ENCODE measurements at places on chromosomes 2 and 18.

DNA sequence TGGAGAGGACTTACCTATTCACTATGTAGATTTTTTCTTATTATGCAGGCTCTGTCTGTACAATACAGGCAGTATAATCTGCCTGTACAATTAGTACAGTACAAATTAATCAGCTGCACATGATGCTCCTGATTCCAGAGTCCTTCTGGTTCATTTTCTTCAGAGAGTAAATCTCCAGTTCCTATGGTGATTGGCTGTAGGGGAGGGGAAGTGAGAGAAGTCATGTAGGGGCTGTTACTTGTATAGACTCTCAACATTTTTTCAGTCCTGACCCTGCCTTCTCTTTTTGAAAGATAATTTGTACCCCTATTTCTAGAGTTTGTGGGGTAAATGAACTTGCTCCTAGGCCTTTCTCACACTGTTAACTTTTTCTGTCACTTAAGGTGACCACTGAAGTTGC is 54.5 kb downstream of the PTPN4 start:
- no peak for DNase-seq

DNA sequence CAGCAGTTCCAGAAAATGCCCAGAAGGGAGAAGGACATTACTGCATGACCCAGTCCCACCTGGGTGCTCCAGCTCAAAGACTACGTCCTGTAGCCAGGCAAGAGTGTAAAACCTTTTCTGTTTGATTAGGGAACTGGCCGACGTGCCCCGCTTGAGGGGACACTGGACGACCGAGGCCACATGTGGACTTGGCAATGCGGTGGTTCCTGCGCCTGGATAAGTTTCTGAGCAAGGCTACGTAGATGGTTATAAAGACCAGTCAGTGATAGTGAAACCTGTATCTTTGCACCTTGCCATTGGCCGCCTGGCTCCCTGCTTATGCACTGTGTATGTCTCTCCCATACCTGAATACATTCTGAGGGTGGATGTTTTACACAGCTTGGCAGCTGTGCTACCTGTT is 567.0 kb upstream of the CRIM1 start:
- DNase-seq, result no peak

DNA sequence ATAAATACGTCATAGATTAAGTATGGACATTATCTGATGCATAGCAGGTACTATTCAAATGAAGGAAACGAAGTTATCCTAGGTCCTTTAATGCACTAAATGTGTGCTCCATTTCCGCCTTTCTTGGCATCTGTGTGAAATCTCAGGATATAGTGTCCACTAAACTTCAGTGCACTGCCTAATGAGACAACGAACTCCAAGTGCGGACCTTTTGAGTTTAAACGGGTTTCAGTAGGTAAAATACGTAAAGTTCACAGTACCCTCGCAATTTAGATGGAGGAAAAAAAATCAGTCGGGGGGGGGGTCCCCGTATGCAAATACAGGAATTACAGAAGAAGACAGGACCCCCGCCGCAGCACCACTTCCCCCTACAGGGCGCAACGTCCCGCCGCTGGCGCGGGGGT is 729 bp upstream of the REL start:
- DNase-seq, result no peak

- no peak for DNase-seq
Observed at GRCh38 chr18:46289931-46290330, 185.7 kb downstream of the HAUS1 start.

DNA sequence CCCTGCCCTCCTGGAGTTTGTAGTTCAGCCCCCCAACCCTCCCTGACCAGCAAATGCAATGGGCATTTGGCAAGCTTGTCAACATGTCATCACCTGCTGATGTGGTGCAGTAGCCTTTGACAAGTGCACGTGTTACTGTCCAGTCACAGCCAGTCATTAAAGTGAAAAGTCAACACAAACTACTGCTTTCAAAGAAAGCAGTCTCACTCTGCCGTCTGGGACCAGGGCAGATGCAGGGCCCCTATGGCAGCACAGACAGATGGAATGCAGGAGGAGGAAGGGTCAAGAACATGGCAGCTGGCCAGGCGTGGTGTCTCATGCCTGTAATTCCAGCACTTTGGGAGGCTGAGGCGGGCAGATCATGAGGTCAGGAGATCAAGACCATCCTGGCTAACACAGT is 222.4 kb upstream of the OSR1 start:
- DNase-seq, result no peak

DNA sequence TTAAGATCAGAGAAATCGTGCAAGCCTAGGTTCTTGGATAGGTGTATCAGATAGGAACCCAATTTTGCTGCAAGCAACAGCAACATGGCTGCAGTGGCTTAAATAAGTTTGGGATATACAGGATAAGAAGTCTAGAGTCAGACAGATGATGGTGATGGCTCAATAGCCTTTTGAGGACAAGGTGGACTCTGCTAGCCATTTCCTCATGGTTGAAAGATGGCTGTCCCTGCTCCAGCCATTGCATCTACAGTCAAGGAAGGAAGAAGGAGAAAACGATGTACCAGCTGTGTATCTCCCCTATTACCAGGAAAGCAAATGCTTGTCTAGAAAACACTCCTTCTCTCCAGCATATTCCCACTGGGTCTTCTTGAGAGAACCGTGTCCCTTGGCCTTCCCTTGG is 30.1 kb upstream of the CAB39 start:
- DNase-seq, result no peak

DNA sequence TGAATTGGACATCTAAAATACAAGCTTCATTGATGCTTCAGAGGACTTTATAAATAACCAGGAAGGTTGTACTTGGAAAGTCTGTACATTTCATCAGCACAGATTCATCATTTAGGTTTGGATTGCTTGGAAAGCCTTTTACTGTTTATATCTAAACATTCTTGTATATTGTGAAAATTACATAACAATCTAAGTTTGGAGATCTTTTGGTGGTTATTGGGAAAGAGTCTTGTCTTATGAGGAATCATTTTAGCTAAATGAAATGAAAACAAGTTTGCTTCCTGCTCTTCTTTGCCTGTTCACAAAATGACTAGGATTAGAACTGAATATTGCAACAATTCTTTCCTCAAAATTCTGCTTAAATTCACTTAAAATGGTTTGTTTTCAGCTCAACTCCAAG is 79.3 kb downstream of the ABI2 start:
- no peak for DNase-seq

DNA sequence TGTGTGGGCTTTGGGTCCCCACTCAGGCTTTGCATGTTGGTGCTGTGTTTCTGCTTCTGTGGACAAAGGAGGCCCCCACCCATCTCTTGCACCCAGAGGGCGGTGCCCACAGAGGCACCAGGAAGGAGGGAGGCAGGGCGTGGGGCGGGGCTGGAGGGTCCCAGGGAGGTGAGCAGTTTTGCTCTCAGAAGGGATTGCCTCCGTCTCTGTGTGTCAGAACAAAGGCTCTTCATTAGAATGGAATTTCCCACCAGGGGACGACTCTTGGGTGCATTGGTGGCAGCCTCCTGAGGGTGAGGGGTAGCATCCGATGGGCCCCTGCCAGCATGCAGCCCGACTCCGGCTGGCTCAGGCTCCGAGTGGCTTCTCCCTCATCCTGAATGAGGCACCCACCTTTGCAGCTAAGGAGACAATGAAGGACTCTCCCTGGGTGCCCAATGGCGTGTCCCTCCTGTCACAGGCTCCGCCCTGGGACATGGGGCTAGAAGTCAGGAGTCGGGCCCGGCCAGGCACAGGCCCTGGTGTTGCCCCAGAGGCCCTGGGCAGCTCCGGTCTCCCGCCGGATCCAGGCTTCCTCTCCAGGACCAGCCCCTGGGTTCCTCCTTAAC is 7.0 kb upstream of the ERFE start:
- DNase-seq, result no peak

DNA sequence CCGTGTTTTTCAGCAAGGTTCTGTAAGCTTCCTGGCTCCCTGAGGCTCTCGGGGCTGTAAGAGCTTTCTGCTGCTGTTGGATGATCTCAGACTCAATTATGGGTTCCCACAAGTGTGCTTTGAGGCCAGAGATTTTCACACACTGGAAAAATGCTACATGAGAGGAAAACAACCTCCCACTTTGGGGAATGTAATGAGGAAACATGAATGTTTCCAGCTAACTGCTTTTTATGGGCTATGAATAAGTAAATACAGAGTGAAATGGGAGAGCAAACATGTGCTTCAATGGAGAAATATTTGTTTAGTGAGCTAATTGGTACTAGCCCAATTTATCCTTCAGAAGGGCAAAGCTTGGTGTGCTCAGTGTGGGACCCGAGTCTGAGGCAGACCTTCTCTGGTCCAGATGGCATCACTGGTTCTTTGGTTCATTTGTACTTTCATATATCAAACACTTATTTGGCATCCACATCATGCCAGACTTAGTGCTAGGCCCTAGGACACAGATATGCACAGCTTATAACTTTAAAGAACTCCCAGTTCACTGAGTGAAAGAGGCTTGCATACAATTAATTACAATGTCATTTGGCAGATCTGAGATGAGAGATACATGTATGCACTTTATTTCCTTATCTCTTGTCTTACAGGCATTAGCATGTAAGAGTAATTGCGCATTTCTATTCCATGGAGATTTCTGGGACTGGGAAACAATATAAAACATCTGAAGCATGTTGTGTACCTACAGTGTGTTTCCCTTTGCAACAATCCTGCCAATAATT is 248.8 kb downstream of the RDH14 start:
- DNase-seq, result no peak

DNA sequence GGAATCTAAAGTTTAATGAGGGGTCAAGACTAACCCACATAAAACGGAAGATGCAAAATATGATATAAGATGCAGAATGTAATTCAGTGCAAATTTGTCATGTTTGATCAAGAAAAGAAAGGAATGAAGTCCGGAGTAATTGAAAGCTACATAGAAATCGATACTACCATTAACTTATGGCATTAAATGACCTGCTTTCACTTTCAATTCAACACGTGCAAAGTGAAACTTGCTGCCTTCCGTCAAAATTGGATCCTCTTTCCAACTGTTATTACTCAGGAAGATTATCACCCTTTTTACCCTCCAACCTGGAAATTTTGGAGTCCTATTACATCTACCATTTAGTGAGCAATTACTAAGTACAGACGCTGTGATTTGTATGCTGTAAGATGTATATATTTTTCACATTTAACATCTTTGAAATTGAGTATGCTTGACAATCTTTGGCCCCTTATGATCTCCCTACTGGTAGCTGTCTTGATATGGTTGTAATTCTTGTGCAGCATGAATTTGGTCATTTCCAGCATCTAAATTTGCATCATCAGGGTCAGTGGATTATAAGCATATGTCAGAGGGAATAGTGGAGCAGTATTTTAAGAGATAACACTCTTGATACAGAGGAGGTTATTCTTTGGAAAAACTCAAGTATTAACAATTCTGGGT is 18.6 kb downstream of the UNC80 start:
- DNase-seq, result no peak

GRCh38 chr18:25306671-25307070 is 45.3 kb downstream of the ZNF521 start:
- no peak for DNase-seq

- DNase-seq, result no peak
Observed at GRCh38 chr2:118102433-118103082, 14.3 kb downstream of the INSIG2 start.

GRCh38 chr2:128628206-128628605 is 309.5 kb upstream of the HS6ST1 start:
- DNase-seq, result no peak

DNA sequence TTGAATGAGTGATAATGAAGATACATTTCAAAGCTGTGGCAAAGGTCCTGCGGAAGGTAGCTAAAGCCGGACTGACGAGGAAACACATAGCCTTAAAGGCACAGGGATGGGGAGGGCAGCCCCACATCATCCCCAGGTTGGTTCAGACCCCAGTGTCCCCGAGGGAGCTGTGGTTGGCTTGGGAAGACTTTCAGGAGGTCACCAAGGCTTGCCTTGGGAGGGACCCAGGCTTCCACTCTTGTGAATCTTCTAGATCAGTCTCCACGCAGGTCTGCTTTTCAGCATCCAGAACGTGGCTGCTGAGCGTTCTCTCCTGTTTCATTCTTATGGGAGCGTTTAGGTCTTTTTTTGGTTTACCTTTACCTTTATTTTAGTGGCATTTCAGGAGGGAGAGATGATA is 16.8 kb downstream of the KIF1A start:
- no peak for DNase-seq

DNA sequence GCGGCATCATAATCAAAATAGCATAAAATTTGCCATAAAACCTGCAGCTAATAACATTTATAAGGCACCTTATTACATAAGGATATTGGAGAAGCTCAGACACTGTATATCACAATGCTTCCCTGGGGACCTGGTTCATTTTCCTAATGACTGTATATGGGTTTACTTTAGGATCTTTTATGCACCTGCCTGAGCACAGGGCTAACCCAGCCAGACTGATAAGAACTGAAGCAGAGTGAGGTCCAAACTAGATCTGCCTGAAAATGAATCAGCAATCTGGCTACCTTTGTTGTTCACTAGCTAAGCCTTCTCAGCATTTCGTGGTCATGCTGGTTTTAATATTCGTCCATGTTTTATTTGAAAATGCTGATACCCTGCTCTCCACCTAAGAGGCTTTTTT is 1922.3 kb upstream of the CELF4 start:
- DNase-seq, result no peak

DNA sequence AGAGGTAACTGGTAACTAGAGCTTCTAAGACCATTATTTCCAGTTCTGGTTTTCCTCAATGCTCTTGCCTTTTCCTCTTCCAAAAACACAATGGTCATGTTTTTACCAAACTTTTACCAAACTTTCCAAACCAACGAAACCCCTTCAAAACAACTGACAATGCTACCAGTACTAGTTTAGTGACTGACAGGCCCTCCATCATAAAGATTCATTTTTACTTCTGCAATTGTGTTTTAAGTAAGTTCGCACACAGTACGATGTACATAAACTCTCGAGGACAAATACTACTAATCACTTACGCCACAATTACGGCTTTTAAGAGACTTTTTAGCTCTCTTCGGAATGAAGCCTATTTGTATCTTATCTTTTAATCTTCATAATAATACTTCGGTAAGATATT is 900 bp downstream of the C18orf32 start:
- DNase-seq, result no peak

- no peak for DNase-seq
Observed at GRCh38 chr2:11726384-11726783, 20.0 kb upstream of the LPIN1 start.

DNA sequence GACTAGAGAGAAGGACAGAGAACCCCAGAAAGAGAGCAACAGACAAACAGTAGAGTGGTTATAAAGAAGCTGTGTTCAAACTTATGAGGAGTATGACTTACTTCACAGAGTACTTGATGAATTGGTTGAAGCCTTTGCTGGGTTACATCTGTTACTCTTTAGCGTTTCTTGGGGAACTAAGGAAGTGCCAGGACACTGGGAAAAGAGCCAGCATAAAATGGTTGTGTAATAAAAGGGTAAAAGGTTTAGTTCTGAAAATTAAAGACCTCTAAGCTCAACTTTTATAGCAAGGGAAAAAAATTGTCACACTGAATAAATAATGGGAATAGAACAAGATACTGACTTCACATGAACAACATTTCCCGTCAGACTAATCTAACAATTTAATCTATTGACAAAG is 17.0 kb upstream of the STAT4 start:
- no peak for DNase-seq

DNA sequence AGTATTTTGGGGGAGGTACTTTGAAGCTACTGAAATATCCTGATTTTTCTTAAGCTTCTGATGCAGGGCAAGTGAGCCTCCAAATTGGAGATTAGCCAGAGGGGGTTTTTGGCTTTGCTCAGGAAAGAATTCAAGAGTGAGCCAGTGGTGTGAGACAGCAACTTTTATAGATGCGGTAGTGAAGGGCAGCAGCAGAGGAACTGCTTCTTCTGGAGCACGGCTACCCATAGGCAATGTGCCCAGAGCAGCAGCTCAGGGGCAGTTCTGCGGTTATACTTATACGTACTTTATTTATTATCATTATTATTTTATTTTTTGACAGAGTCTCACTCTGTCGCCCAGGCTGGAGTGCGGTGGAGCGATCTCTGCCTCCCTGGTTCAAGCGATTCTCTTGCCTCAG is 19.8 kb upstream of the NT5DC4 start:
- DNase-seq, result no peak
